Endothelial cell (in vitro differentiated cells): ENCODE measurements at places on chromosomes 1 and 21. TPM values are rescaled to one million over a fixed set of nuclear protein-coding genes. Genes with fewer than 3 reads are reported as not detected.

Gene LTN1
- 23.6 TPM for total RNA-seq

Gene PLD5
- total RNA-seq = not detected

Gene CYP4A11
- total RNA-seq = not detected

Gene PUSL1
- 14.0 TPM for total RNA-seq

DNA sequence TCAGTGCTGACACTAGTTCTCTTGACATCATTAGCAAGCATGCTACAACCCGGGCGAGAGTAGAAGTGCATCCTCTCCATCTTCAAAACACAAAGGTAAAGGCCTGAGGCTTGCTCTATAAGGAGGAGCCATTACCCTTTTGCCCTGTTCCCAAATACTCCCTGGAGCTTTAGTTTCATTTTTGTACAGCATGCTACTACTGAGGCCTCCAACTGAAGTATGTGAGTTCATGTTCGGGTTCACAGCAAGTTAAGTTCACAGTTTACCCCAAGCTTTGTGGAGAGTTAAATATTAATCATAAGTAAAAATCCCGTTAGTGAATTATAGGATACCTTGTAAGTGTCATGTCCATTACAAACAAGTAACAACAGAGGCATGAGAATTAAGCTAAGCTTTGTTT is 156.6 kb downstream of the APP start:
- no peak overlapping the region for H3K4me3 ChIP-seq
- H3K27ac ChIP-seq = no peak overlapping the region
- peaks cover 4% of the 10 kb centered on the region for H3K27me3 ChIP-seq
- peaks cover 10% of the 10 kb centered on the region for H3K4me1 ChIP-seq
- H3K36me3 ChIP-seq = peaks cover 16% of the 10 kb centered on the region

GRCh38 chr21:21971384-21971783 is 973.2 kb downstream of the NCAM2 start:
- H3K4me1 ChIP-seq = no peaks in the 10 kb centered on the region
- no peak overlapping the region for H3K27ac ChIP-seq
- H3K27me3 ChIP-seq = peaks cover 1% of the 10 kb centered on the region
- no peak overlapping the region for H3K4me3 ChIP-seq
- DNase-seq = no peak

DNA sequence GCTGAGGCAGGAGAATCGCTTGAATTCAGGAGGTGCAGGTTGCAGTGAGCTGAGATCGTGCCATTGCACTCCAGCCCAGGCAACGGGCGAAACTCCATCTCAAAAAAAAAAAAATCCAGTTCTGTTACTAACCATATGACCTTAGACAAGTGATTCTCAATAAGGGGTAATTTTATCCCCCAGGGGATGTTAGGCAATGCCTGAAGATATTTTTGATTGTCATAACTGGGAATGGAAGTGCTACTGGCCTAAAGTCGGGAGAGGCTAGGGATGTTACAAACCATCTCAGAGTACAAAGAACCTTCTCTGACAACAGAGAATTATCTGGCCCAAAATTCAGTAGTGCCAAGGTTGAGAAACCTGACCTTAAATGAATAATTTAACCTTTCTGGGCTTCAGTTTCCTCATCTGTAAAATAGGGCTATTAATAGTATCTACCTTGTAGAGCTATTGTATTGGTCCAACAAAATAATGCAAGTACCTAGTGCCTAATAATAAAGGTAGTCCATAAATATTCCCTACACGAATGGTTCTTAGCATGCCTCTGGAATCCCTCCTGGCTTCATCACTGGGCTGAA is 5.8 kb upstream of the LMNA start:
- no peak overlapping the region for H3K4me3 ChIP-seq
- peaks cover 35% of the 10 kb centered on the region for H3K4me1 ChIP-seq
- no peaks in the 10 kb centered on the region for H3K36me3 ChIP-seq
- H3K27ac ChIP-seq = no peak overlapping the region

DNA sequence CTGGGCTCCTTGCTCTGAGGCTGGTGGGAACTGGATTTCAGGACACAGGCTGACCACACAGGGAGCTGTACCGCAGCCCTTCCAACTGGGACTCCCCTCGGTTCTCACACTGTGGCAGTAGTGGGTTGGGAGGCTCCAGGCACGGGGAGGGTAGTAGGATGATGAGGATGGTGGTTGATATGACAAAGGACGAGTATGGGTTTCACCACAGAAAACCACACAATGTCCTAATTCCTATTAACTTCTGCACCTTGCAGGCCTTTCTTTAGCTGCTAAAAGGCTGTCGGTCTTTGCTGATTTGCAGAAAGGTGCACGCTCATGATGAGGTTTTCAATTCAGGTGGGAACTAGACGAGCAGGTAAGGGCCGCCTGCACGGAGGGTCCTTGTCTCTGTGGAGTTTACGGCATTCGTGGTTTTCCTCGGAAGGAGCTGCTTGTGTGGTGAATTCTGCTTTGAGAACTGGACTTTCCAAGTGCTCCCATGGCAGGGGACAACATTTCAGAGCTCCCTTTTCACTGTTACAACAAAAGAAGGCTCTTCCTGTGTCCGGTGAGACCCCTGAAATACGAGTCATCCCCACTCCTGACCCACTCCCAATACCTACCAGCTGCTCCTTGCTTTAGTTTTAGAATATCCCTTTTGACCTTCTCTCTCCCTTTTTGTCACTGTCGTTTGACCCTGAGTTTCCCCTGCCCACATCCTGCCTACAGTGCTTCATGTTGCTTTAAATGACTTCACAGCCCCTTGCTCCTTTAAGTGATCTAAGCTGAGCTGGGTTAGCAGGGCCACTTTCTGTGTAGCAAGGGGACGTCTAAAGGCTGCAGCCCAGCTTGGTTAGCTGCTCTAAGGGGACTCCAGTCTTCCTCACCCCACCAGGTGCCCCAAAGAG is 125.1 kb downstream of the MRPS6 start:
- no peak for DNase-seq
- peak overlapping the region; percentile 64 for H3K27ac ChIP-seq
- H3K27me3 ChIP-seq = peaks cover 2% of the 10 kb centered on the region
- H3K36me3 ChIP-seq = no peaks in the 10 kb centered on the region
- H3K4me1 ChIP-seq = peaks cover 36% of the 10 kb centered on the region

- H3K4me3 ChIP-seq = no peak overlapping the region
- no peaks in the 10 kb centered on the region for H3K4me1 ChIP-seq
- no peaks in the 10 kb centered on the region for H3K27me3 ChIP-seq
- no peak overlapping the region for H3K27ac ChIP-seq
These were observed 274.5 kb downstream of the S1PR1 start for GRCh38 chr1:101511202-101511891.

DNA sequence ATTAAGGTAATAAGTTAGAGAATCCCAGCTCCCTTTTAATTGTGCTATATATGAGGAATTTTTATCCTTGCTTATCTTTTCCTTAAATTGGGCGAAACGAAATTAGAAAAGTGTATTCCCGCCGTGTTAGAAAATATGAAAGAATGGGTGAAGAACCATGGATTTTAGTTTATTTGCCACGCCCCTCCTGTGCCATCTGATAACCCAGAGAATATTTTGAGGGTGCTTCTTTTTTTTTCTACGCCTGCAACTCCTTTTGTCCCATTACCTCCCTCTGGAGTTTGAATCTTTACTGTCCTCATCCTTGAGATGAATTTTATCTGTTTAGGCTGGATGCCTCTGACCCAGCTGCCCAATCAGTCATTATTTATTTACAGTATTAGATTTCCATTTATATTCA is 1.6 kb downstream of the TLCD4 start:
- H3K4me3 ChIP-seq = peak overlapping the region; percentile 90
- no peaks in the 10 kb centered on the region for H3K36me3 ChIP-seq
- H3K27ac ChIP-seq = no peak overlapping the region
- no peak for DNase-seq
- H3K4me1 ChIP-seq = peaks cover 3% of the 10 kb centered on the region

DNA sequence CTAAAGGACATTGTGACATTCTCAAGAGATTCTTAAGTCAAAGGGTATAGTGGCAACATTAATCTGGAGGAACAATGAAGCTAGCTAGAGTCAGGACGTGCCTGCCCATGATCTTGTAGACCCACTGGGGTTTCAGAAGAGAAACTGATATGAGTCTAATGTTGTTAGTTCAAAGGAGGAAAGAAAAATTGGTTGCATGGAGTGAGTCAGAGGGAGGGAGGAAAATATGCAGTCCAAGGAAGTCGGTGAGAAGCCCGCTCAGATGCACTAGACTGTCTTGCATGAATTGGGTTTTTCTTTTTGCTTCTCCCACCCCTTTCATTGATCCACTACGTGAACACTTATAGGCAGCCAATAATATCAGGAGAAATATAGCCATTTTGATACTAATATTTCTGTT is 53.8 kb upstream of the SYT14 start:
- DNase-seq = no peak
- H3K4me3 ChIP-seq = no peak overlapping the region
- H3K36me3 ChIP-seq = no peaks in the 10 kb centered on the region
- H3K27me3 ChIP-seq = peaks cover 1% of the 10 kb centered on the region
- H3K4me1 ChIP-seq = peaks cover 18% of the 10 kb centered on the region

- H3K4me1 ChIP-seq = peaks cover 6% of the 10 kb centered on the region
- peaks cover 8% of the 10 kb centered on the region for H3K27me3 ChIP-seq
- no peak overlapping the region for H3K4me3 ChIP-seq
- H3K36me3 ChIP-seq = peaks cover 13% of the 10 kb centered on the region
These were observed 23.2 kb downstream of the RUNX3 start for GRCh38 chr1:24906760-24907490.

DNA sequence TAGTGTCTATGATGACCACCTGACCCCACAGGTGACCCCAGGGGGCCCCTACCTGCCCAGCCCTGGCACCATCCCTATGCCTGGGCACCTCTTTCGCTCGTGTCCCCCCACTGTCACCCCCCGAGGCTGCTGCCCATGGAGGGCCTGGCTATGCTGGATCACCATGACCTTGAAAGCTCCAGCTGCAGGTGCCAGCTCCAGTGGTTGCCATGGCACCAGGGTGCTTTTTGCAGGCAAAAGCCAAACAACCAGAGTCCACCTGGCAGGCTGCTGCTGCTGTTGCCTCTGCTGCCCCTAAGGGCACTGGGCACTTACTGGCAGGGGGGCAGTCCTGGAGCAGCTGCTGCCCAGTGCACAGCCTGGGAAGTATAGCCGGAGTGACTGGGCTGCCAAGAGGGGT is 21.7 kb downstream of the ETNK2 start:
- DNase-seq = no peak
- peaks cover 7% of the 10 kb centered on the region for H3K4me1 ChIP-seq
- peaks cover 33% of the 10 kb centered on the region for H3K36me3 ChIP-seq
- no peak overlapping the region for H3K4me3 ChIP-seq
- no peak overlapping the region for H3K27ac ChIP-seq

DNA sequence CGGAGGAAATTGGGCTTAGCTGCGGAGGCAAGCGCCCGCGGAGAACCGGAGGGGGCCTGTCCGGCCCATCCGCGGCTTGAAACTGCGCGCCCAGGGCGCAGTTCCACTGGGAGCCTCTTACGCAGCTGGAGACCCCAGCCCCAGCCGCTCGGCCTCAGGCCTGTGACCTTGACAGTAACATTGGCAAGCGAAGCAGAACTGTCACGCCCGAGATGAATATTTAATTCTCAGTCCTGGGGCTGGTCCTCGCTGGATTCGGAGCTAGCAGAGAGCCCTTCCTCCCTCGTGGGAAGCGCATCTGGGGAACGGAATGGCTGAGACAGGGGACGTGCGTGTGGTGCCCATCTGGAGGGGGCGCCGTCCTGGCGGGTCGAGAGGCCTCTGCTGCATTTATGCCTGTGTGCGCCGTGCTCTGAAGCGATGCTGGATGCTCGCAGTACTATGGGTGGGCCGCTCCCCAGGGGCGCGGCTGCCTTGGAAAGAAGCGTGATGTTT is 928 bp downstream of the SLC6A17 start:
- H3K4me3 ChIP-seq = peak overlapping the region; percentile 86
- H3K27ac ChIP-seq = peak overlapping the region; percentile 93
- peaks cover 49% of the 10 kb centered on the region for H3K4me1 ChIP-seq
- H3K27me3 ChIP-seq = peaks cover 8% of the 10 kb centered on the region

GRCh38 chr1:217369271-217369981 is 261.5 kb downstream of the GPATCH2 start:
- H3K27ac ChIP-seq = no peak overlapping the region
- no peak for DNase-seq
- no peak overlapping the region for H3K4me3 ChIP-seq
- H3K4me1 ChIP-seq = peaks cover 4% of the 10 kb centered on the region
- H3K27me3 ChIP-seq = no peaks in the 10 kb centered on the region

DNA sequence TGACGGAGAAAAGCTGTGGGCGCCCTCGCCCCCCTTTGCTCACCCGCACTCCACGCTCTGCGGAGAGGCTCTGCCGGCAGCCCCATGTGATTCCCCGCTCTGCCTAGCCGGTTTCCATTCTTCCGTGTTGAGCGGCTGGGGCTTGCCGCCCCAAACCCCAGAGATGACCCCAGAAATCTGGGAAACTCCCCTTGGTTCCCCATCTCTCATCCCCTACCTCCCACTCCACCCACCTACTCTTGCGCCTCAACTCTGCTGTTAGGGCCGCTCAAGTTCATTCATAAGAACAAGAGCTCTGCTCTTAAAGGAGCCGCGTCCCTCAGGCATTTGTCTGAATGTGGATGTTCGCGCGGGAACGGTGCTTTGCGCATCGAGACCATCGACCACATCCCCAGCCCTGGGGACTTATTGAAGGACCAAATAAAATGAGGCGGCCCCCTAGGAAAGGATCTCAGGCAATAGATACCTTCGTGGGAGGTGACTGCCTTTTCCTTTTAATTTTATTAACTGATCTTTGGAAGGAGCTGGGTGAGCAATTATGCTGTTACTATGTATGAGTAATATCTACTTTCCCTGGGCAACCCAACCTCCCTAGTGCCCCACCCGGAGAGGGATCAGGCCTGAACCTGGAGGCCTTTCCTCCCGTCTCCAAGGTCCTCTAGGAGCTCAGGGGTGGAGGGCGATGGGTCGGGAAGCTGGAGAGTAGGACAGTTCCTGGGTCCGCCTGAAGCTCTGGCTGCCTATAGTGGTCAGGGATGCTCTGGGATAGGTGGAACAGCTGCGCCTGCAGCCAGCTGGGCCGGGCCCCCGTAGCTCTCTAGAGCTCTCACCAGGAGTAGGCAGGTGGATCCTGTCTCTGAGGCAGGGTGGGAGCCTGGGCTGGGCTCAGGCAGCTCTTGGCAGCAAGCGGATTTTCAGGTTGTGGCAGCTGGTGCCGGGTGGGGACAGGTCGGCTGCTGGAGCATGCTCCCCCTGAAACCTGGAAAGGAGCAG is 898 bp downstream of the MFSD2A start:
- no peaks in the 10 kb centered on the region for H3K36me3 ChIP-seq
- H3K4me3 ChIP-seq = peak overlapping the region; percentile 80
- no peak overlapping the region for H3K27ac ChIP-seq
- DNase-seq = no peak
